Right renal pelvis (tissue), 4 donors: ENCODE measurements at places on chromosomes 16 and 17. TPM values are rescaled to one million over a fixed set of nuclear protein-coding genes. Genes with fewer than 3 reads are reported as not detected.

The RCVRN gene
- 0.29 TPM for polyA plus RNA-seq

The PRKCB gene
- polyA plus RNA-seq, result 3.6 TPM

The MVP gene
- polyA plus RNA-seq, result 21.0 TPM

The HOXB1 gene
- 0.30 TPM for polyA plus RNA-seq

The ITGAD gene
- 0.27 TPM for polyA plus RNA-seq

- peak; percentile 43 for DNase-seq
These were observed 135.0 kb downstream of the COPRS start for GRCh38 chr17:31724026-31724425.

- DNase-seq, result no peak
These were observed 371.2 kb downstream of the NPIPA8 start for GRCh38 chr16:17965133-17965900.

- no peak for DNase-seq
These were observed 21.9 kb upstream of the BCAR1 start for GRCh38 chr16:75273054-75273925.

GRCh38 chr17:43891851-43892646 is 15.3 kb downstream of the MPP2 start:
- no peak for DNase-seq

DNA sequence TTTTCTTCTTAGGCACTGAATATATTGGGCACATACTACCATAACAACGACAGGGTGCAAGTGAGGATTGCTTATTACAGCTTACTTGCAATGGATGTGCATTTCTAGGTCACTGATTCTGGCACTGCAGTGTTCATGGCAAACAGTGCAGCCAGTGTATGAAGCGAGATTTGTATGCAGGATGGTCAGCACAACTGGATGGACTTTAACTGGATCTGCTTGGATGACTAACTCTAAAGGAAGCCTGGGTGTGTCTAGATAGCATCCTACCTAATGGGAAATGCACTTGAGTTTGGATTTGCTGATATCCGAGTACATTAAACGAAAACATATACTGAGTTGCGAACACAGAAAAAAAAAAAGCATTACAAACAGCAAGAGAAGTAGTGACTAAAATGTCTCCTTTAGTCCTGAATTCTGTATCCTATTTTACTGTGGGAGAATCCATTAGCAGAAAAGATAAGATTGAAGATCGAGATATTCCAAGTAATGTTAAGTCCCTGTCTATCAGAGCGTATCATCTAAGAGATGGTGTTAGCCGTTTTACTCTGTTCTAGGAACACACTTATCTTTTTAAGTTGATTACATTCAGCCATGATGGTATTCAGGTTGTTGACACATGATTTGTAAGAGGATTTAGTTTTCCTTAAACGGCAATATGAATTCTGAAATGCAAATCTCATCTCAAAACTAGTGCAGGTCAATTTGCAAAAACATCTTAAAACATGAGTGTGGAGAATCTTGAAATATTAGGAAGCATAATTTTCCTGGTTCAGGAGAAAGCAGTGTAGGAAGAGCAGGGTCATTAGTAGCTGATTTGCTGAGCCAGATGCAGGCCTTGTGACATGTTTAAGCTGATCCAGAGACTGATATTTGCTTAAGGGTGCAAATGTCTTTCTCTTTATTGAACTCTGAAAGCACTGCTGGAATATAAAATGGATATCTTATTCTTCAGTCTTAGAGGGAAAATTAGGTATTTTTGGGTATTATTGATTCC is 142.6 kb upstream of the CPHXL start:
- DNase-seq, result no peak

DNA sequence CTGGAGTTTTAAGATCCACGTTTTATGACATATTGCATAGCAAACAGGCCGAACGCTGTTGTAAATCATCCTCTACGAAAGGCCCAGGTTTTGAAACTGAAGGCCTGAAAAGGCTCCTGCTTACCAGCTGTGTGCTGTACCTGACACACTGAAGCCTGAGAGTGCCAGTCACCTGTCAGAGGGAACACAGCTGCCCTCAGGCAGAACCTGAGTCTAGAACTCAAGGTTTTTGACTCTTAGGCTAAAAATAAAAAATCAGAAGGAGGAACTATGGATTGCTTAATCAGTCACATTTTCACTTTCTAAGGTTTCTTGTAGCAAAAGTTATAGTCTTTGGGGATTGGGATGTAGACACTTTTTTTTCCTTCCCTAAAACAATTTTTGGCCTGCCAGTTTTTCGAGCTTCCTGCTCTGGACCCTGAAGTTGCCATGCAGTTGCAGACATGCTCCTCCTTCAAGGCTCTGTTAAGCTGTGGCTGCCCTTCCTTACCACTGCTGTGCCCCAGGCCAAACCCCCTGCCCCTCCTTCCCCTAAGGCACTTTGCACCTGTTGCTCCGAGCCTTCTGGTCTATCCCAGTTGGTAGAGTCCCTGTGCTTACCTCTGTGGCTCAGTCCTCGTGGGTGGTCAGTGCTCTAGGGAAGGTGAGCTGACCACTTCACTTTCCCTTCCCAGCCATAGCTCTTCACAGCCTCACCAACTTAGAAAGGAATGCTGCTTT is 56.6 kb downstream of the TENT4B start:
- no peak for DNase-seq

DNA sequence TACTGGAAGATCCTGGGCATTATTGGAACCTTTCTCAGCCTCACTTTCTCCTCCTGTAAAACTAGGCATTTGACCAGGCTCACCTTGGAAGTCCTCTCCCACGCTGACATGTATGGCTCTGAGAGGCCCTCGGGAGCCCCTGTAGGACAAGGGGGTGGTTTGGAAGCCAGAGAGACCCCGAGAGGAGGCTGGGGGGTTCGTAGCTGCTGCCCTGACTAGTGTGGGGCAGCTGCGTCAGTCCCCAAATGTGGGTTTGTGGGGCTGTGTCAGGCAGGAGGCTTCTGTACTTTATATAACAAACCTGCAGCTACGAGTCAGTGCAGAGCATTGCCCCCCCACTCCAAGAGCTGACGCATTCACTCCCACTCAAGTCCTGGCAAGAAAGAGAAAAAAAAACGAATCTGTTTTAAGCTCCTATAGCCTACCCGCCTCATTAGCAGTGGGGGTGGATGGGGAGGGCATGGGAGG is 1.8 kb downstream of the CX3CL1 start:
- DNase-seq, result peak; percentile 32

DNA sequence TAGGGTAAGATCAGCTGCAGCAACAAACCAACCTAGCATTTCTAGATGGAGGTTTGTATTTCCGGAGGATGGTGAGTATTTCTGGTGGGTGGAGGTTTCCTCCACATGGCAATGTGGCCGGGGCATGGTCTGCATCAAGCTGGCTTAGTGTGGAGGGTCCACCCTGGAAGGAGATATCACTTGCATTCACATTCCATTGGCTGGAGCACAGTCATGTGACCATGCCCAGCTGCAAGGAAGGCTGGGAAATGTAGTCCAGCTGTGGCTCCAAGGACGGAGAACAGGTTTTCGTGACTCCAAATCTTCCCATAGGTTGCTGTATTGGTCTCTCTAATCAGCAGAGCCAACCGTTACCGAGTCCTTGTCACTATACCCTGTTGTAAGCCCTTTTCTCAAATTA is 68.7 kb downstream of the RAI1 start:
- no peak for DNase-seq

GRCh38 chr16:48276102-48276501 is 28.8 kb upstream of the ABCC11 start:
- no peak for DNase-seq

- DNase-seq, result no peak
These were observed 166.8 kb upstream of the CHMP6 start for GRCh38 chr17:80824549-80825470.

DNA sequence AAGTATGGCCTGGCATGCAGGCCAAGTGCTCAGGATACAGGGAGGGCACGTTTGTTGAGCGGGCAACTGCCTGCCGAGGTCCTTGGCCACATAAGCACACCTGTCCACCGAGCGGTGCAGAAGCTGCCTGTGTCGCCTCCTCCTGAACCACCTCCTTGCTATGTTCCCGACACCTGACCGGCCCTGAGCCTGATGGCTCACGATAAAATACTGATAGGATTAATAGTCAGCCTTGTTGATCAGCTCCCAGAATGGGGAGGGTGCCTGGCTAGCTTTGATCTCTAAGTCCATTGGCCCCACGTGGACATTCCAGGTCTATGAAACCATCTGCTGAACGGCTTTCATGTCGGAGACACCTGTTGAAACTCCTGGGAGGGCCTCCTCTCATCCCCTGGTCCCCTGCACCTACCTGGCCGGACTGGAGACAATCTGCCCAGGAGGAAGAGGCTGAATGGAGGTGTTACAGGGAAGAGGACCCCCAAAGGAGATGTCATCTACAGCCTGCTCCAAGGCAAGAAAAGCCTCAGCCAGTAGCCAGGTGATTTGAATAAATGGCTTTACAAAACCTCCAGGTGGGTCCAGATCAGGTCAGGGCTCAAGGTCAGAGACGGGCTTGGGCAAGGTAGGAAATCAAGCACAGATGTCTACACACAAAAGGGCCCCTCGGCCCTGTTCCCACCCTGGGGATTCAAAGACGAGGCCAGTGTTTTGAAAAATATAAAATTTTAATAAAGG is 33.4 kb downstream of the AXIN2 start:
- DNase-seq, result no peak

- DNase-seq, result no peak
These were observed 132.0 kb downstream of the C16orf78 start for GRCh38 chr16:49505556-49505955.

- no peak for DNase-seq
These were observed 20.0 kb downstream of the USP32 start for GRCh38 chr17:60371818-60372510.

DNA sequence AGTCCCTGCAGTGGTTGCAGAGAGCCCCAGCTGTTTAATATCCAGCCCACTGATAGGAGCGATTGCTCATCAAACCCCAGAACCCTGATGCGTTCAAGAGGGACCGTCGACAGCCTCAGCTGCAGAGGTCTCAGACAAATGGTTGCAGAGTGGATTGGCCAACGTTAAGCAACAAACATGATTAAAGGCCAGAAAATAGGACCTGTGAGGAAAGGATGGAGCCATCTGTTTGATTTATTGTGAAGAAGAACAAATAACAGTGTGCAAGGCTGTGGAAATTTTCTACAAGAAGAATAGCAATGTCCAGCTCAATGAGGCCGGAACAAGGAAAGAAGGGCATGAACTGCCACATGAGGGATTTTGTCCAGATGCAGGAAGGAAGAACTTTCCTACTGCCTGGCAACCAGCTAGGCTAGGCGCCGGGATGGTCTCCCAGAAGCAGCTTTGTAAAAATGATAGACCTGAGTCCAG is 138.4 kb upstream of the DNAH9 start:
- no peak for DNase-seq

DNA sequence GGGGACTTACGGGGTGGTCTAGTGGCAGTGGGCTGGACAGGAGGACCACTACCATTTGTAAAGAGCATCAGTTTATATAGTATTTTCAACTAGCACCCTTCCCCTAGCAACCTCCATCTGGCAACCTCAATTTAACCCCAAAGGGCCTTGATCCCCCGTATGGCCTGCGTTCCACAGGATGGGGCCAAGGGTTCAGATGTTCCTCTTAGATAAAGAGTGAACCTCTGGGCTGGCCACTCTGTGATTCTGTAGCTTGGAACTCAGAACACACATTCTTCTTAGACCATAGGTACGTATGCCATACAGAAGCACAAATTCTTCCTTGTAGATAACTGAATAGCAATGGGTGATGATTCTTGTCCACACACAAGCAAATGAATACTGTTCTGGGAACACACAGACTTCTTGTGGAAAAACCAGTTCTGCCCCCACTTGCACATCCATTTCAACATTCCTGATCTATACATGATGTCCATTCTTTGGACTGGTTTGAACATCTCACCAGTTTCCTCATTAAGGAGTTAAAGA is 1.9 kb upstream of the GGA2 start:
- DNase-seq, result no peak
